Psoas muscle (tissue), 8 donors: ENCODE measurements at places on chromosomes 3 and 15. TPM values are rescaled to one million over a fixed set of nuclear protein-coding genes. Genes with fewer than 3 reads are reported as not detected.

DNA sequence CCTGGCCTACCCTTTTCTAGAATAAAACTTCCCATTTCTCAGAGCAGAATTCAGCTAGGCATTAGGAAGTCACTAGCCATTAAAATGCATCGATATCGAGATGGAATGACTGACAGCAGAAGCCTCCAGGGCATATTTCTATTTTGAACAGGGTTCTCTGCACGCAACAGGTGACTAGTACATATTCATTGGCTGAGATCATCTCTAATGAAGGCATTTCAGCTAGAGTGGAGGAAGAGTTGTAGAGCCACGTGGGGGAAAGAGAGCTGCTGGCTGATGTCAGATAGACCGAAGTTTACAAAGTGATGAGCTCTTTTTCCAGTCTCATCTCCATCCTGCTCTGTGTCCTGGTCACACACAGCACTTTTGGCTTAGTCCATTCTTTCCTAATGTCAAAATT, 7.5 kb downstream of the TMEM40 start:
- no peak for DNase-seq

GRCh38 chr15:91970142-91970541, 116.6 kb downstream of the SLCO3A1 start:
- peak; percentile 80 for DNase-seq

The SLC28A2 gene
- polyA plus RNA-seq = not detected

The HHATL gene
- polyA plus RNA-seq = 37.0 TPM

DNA sequence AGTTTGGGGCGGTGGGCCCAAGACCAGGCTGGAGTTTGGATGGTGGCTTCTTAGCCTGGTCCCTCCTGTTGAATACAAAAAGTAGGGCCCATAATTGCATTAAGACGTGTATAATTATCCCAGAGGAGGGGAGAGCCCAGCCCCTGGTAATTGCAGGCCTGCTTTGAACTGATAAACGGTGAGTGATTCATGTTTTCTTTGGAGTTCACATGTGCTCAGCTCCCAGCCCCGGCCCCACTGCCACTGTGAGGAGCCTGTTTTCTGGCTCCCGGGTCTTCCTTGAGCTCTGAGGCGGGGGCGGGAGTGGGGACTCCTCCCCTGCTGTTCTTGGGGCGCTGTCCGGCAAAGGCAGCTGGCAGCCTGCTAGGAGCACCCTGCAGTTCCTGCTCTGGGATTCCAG, 3.1 kb downstream of the PLXNA1 start:
- no peak for DNase-seq

GRCh38 chr15:25677719-25678499, 185.2 kb downstream of the ATP10A start:
- DNase-seq = no peak

DNA sequence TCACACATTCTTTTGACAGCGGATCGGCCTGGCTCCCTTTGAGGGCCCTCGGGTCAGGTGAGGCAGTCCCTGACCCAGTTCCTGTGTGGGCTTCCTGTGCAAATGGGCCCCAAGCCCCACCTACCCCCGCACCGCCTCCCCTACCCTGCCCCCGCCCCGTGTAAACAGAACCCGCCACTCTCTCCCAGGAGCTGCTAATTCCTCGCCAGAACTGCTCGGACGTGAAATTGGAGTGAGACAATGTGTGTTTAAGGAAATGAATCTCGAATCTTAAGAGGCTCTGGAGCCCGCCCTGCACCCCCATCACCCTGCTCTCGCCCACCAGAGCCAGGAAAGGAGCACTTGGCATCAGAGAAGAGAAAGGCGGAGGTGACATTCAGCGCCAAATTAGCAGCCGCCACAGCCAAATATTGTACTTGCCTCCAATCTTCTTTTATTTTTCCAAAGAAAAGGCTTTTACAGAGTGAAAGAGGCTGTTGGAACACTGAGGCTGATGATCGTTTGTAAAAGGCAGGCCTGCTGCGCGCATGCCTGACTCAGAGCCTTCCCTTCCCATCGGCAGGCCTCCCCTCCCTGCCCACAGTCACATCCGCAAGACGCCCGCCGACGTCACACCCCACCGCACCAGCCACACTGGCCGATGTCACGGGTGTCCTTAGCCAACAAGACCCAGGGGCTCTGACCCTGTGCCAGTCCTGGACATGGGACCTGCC, 53.1 kb downstream of the CACNA2D2 start:
- DNase-seq = peak; percentile 81

GRCh38 chr3:152299249-152299976, 30.7 kb downstream of the MBNL1 start:
- DNase-seq = peak; percentile 57

DNA sequence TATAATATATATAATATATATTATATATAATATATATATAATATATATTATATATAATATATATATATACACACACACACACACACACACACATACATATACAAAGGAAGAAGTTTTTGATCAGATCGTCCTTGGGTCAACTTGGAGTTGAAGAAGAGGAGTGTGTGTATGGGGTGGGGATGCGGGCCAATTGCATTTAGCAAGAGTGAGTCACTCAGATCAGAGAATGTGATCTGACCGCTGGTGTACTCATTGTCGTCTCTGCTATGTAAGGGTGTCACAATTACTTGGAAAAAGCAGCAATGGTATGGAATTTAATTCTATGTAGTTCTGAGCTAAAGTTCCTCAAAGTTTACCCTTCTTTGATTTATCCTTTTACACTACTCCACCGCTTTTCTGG, 4.6 kb upstream of the VGLL3 start:
- DNase-seq = no peak
